ENCODE measurements at places on chromosomes 16 and 17.

GRCh38 chr17:48925251-48925990 lies 17.2 kb downstream of the UBE2Z start:
- no peak for DNase-seq

- no peak for DNase-seq
Observed at GRCh38 chr17:62929320-62929719, 36.7 kb upstream of the TANC2 start.

GRCh38 chr17:50477976-50478375 lies 684 bp upstream of the RSAD1 start:
- no peak for DNase-seq

DNA sequence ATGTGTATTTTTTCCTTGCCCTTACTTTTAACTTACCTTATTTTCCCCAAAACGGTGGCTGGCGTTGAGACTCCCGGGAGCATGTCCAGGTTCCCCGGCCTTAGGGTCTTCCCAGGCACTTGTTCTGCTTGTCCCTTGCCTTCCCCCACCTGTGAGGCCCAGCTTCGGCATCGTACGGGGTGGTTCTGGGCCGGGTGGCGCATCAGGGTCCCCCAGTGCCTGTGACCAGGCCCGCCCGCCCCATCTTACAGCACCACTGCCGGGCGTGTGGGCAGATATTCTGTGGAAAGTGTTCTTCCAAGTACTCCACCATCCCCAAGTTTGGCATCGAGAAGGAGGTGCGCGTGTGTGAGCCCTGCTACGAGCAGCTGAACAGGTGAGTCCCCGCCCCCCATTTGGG lies 7.4 kb downstream of the HGS start:
- DNase-seq, result no peak

GRCh38 chr17:77325577-77326075 lies 184.9 kb downstream of the SEC14L1 start:
- no peak for DNase-seq

DNA sequence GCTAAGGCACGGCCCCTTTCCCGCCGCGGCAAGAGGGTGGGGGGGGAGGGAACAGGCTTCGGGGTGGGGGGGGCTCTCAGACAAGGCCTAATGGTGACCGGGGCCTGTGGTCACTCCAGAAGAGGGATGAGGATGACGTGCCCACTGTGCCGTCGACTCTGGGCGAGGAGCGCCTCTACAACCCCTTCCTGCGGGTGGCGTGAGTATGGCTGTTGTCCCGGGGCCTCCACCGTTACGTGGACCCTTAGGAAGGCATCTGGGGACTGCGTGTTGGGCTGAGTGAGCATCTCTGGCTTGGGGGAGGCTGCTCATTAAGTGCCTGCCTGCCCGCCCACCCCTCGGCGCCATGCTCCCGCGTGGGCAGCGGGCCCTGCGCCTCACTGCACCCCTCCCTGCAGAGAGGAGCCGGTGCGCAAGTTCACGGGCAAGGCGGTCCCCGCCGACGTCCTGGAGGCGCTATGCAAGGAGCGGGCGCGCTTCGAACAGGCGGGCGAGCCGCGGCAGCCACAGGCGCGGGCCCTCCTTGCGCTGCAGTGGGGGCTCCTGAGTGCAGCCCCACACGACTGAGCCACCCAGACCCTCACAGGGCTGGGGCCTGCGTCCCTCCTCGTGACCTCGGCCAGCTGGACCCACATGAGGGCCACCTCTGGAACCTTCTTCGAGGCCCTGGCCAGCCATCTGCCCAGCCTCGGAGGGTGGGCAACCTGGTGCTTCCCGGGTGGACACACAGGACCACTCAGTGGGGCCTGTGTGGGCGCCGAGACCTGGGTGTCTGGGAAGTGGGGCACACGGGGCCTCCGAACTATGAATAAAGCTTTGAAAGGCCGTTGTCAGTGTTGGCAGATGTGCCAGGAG lies 2.2 kb downstream of the HAGHL start:
- no peak for DNase-seq
